CMK (cell line): ENCODE measurements at places on chromosomes 7 and 10.
A peak's percentile ranks its signal among the peaks of the same experiment; 100 is the strongest.

GRCh38 chr7:139673230-139673629, 104.6 kb downstream of the HIPK2 start:
- no peak for DNase-seq

DNA sequence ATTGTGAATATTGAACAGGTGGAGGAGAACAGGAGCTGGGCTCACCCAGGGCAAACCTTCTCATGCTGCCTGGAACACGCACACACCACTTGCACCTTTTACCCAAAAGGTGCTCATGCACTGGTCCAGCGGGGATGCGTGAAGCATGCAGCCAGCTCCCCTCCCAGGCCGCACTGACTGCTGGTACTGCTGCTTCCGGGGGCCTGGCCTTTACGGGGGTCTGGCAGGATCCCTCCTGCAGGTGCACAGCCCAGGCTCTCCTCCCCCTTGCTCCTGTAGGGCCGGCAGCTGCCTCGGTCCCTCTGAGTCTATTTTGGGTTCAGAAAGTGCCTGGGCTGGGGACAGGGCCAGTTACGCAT, 221.7 kb downstream of the DNAJB6 start:
- no peak for DNase-seq

- DNase-seq, result no peak
Measured at GRCh38 chr10:98608411-98608810, 161.7 kb upstream of the HPS1 start.

DNA sequence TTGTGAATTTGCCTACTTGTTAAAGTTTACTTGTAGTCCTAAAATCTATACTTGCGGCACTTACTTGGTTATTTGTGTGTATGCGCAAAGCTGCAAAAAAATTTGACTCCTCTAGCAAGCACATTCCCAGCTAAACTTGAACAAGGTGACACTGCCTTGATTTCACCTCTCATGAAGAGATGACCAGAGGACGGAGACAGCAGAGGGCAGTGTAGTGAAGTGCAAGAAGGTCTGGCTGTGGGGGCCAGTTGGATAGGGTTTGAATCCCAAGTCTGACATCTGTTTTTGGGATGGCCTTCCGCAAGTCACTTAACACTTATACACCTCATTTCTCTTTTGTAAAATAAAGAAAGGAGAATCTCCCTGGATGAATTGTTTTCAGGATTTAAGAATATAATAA, 15.7 kb downstream of the SLK start:
- no peak for DNase-seq

DNA sequence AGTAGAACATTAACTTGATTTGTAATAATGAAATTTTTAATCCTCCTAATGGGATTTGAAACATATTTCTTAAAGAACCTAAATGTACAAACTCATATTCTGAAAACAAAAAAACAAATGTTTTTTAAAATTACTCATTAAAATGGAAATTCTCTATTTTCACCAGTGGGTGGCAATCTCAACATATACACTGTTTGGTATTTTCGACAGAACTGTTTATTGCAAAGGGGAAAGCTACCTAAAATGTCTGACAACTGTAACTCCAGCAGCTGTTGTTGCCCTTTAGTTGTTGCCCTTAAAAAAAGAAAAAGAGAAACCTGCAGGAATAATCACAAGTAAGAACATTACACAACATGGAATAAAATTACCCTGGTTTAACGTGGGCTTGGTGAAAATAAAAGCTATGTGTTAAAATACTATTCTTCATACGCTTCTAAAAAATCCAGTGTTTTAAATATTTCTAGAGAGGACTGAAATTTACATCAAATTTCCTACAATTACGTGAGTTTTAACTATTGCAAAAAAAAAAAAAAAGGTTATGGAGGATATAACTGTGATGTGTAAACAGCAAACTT, 54.5 kb downstream of the COL1A2 start:
- DNase-seq, result no peak

- peak; percentile 11 for DNase-seq
Measured at GRCh38 chr10:77643795-77644468, 6.3 kb upstream of the KCNMA1 start.

GRCh38 chr10:100342627-100342972, 4.4 kb upstream of the SCD start:
- no peak for DNase-seq

DNA sequence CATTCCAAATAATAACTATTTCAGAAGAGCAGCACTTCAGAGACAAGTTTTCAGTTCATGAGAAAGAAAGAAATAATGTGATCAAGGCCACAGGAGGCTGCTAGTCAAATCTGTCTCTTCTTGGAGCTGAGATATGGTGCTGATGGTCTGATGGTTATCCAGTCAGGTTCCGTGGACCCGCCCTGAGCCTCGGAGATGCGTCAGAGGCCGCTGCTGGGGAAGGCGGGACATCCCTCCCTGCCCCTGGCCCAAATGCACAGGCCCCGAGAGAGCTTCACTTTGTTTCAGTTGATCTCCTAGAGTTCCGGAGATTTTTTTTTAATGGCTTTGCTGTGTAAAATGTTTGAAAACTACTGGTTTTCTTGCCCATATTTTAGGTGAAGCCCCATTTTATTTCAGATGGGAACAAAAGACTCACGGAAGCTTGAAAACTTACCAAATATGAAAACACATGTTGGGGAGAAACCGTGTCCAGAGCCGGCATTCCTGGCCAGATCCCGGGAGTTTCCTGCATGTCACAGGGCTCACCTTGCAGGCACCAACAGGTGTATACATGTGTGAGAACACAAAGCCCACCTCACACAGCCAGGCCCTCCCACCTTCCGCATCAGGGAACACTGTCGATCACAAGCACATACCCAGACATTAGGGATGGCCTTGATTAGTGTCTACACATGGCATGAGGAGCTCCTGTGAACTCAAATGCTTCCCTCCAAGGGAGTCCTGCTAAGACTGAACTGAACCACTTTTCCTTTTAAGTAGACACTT, 499.0 kb downstream of the TCERG1L start:
- no peak for DNase-seq

DNA sequence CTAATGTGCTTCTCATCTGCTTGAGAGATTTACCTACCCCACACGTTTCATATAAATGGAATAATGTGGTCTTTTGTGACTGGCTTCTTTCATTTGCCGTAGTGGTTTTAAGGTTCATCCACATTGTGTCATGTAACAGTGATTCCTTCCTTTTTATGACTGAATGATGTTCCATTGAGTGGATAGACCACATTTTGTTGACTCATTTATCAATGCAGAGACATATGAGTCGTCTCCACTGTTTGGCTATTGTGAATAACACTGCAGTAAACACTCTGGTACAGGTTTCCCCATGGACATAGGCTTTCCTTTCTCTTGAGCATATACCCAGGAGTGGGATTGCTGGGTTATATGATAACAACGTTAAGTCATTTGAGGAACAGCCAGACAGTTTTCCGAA, 2.0 kb upstream of the AOC1 start:
- DNase-seq, result no peak

DNA sequence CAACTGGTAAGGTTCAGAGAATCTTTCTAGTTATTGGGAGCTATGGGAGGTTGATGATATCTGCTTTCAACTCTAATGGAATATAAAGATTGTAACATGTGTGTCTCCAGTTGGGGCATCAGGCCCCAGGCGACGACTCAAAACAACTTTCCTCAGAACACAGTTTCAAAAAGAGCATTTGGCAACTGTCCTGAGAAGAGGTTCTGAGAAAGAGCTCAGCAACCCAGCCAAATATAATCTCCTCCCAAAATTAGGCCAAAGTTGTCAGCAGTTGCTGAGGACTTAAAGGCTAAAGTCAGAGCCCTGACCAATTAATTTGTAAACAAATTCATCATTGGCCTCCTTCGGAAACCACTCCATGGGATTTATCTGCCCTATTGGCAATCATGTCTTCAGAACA, 251.1 kb upstream of the NFE2L3 start:
- DNase-seq, result no peak

DNA sequence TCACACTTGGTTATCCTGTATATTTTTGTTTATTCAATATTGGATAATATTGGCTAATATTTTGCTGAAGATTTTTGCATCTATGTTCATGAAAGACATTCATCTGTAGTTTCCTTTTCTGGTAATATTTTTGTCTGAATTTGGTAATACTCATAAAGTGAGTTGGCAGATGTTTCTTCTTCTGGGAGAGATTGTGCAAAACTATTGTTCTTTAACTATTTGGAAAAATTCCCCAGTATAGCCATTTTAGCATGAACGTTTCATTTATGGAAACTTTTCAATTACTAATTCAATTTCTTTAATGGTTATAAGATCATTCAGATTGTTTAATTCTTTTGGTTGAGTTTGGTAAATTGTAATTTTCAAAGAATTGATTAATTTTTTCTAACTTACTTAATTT, 560.8 kb upstream of the FZD8 start:
- DNase-seq, result no peak

DNA sequence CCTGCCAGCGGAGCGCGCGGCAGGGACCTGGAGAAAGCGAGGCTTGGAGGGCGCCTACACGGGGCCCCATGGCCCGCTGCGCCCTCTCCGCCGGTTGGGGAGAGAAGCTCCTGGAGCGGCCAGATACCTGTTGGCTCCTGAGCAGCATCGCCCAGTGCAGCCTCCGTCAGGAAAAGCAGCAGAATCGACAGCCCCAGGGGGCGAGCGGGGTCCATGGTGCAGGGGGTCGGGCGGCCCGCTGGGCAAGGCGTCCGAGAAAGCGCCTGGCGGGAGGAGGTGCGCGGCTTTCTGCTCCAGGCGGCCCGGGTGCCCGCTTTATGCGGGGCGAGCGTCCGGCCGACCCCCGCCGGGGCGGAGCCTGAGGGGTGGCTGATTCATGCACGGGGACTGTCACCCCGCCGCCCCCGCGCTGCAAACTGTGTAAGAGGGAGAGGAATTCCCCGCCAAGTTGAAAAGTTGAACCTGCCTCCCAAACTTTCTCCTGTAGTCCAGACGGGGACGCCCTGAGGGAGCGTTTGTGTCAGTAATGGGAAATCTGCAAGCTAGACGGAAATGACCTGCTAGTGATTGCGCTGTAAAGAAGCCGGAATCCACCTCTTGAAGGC, at the start of gene TFPI2:
TFPI2 (minus strand) TSS at position 290 of the 605 bp plus-strand sequence; CDS start at position 215, 75 bp downstream.
- no peak for DNase-seq

DNA sequence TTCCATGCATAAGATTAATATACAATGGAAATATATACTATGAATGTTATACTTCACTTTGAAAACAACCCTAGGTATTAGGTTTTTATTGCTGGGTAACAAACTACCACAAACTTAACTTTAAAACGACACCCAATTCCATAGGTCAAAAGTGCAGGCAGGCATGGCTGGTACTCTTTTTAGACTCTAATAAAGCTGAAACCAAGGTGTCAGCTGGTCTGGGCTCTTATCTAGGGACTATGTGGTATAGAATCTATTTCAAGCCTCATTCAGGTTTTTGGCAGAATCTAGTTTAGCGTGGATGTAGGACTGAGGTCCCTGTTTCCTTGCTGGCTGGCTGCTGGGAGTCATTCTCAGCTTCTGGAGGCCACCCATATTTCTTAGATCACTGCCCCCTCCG, 65.0 kb upstream of the TMEM168 start:
- DNase-seq, result no peak

GRCh38 chr7:3955751-3956696, 655.0 kb downstream of the SDK1 start:
- no peak for DNase-seq

DNA sequence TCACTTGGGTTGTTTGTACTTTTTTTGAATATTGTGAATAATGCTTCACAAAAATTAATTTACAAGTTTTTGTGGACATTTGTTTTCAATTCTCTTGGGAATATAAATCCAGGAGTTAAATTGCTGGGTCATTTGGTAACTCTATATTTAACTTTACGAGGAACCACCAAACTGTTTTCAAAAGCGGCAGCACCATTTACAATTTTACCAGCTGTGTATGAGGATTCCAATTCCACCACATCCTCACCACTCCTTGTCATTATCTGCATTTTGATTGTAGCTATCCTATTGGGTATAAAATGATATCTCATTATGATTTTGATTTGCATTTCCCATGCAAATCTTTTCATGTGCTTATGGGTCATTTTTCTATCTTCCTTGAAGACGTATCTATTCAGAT, 4.0 kb upstream of the NUDT13 start:
- no peak for DNase-seq

- DNase-seq, result no peak
Measured at GRCh38 chr10:22620140-22620857, 94.1 kb downstream of the PIP4K2A start.
